ENCODE measurements at places on chromosomes 3 and 15. TPM values are rescaled to one million over a fixed set of nuclear protein-coding genes. Genes with fewer than 3 reads are reported as not detected.

CAPN3 gene
- total RNA-seq, result 28.9 TPM

SV2B gene
- 0.23 TPM for total RNA-seq

DNA sequence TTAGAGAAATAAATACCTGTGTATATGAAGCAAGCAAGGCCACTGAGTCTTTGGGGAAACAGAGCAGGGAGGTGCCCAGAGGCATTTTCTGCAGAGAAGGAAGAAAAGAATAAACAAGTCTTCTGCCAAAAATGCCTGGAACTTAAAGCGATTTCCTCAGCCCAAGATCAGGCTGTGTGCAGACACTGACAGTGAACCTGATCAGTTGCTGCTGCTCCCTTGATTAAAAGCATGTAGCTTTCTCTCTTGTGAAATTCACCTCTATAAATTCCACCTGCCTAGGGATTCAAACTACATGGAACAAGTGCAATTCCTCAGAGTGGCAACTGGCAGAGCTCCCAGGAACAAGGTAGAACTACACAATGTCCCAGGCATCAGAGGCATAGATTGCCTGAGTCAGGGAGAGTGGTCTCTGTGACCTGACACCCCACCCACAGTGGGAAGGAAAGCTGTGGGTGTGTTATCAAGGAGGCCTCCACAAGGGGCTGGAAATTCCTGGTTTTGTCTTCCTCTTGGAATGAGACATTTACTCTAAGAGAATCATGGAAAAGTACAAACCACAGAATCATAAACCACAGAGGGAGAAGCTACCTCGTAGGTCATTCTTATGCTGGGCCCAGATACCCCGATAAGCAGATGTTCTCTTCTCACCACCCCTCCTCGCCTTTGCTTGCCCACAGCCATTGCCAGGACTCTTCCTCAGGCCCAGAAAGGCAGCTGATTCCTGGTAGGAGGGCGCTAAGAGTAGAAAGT is 1.8 kb upstream of the ZBTB38 start:
- no peak for DNase-seq

NR1I2 gene
- not detected for total RNA-seq

DNA sequence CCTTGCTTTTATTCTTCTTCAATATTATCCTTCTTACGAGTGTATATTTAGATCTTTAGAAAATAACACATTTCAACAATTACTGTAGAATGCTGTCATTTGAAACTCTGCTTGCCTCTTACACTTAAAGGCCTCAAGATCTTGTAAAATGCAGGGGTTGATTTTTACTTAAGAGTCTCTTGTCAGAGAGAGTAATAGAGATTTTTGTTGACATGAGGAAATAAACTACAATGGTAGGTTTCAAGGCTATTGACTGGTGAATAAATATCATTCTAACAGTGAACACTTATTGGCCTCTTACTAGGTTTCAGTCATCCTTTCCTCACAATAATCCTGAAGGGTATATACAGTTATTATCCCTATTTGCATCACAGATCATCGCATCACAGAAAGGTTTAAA is 344.6 kb downstream of the GBE1 start:
- no peak for DNase-seq

DNA sequence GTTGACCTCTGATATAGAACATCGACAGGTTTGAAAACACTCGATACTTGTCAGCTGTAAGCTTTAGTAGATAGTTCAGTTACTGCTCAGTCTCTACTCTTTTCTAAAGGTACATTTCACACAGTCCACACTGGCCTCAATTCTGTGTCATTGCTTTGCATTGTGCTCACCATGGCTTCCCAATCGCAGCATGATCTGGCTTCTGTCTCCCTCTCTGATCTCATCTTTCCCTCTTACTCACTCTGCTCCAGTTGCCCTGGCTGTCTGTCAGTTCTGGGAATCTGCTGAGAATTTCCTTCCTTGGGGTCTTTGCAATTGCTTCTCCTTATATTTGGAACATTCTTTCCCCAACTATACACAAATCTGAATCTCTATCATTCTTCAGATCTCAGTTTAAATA is 80.6 kb downstream of the GTF2E1 start:
- no peak for DNase-seq

CNTN6 gene
- not detected for total RNA-seq

- DNase-seq, result no peak
Measured at GRCh38 chr15:78007211-78007931, 70.1 kb downstream of the TBC1D2B start.

LRRIQ4 gene
- total RNA-seq, result not detected

CPNE9 gene
- 3.4 TPM for total RNA-seq

DNA sequence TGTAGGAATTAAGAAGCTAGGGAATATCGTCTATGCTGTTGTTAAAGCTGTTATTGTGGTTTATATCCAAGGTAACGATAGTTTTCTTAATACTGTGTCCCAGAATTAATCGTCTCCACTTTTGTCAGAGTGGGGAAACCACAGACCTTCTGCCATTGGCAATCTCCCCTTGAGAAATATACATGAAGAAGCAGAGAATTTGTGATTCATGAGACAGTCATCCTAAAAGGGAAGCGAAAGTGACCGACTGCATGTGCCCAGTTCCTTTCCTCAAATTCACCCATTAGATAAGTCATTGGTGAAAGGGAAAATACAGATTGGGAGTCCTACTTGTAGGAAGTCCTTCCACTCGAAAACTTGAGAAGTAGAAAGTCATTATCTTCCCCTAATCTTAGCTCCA is 26.6 kb downstream of the DIPK2A start:
- no peak for DNase-seq

PLA2G4F gene
- total RNA-seq, result 272 TPM

FMN1 gene
- total RNA-seq, result 44.2 TPM

DNA sequence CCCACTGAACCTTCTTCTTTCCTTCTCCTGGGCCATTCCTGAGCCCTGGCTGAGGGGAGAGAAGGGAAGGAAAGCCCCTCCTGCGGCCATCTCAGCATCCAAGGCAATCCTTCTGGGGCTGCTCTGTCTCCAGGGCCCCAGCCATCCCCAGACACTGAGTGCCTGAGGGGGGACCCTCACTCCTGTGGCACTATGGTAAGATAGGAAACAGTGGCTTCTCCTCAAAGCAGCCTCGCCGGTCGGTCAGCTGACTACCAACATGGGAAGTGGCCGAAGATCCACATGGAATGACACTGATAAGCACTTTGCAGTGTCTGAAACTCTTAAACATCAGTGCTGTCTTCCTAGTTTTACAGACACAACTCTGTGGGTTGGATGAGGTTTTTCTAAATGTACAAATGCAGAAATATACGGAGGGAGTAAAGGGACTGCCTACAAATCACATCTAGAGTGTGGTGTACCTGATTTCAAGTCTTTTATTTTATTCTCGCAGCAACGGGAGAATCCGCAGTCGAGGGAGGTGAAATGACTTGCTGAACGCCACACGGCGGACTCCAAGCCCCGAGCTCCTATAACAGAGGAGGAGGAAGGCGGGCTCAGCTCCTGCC is 973 bp upstream of the ITPKA start:
- no peak for DNase-seq

GRCh38 chr15:99412082-99412481 is 153.7 kb upstream of the MEF2A start:
- DNase-seq, result no peak

DNA sequence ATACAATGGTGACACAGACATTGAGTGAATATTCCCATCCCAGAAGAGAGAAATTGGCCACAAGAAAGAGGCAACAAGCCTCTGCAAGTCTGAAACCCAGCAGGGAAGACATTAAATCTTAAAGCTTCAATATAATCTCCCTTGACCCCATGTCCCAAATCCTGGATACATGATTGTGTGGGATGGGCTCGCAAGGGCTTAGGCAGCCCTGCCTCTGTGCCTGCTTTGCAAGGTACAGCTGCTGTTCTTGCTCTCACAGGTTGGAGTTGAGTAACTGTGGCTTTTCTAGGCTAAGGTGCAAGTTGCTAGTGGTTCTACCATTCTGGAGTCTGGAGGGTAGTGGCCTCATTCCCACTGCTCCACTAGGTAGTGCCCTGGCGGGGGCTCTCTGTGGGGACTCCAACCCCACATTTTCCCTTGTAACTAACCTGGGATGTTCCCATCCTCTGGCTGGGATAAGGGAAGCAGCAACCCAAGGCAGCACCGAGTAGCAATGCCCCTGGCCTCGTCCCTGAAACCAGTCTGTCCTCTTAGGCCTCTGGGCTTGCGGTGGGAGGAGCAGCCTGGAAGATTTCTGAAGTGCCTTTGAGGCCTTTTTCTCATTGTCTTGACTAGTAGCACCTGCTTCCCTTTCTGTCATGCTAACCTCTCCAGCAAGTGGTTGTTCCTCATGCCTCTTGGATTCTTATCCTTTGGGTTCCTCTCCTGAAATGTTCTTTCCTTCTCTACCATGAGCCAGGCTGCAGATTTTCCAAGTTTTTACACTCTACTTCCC is 90.0 kb downstream of the FAM174B start:
- no peak for DNase-seq

DNA sequence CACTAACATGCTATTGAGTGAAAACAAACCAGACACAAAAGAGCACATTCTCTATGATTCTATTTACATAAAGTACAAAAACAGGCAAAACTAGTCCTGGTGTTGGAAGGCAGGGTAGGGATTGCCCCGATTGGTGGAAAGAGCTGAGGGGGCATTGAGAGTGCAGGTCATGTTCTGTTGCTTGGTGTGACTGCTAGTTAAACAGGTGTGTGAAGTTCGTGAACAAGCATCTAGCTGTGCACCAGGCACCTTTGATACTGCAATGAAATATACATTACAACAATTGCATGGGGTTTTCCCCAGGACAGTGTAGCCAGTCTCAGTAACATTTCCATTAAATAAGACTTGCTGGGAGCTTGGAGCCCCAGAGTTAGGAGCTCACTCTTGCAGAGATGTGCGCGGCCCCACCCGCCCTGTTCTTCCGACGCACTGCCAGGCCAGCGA is 26.3 kb upstream of the THRB start:
- DNase-seq, result no peak

FBXO40 gene
- total RNA-seq, result 0.11 TPM

UROC1 gene
- not detected for total RNA-seq

DNA sequence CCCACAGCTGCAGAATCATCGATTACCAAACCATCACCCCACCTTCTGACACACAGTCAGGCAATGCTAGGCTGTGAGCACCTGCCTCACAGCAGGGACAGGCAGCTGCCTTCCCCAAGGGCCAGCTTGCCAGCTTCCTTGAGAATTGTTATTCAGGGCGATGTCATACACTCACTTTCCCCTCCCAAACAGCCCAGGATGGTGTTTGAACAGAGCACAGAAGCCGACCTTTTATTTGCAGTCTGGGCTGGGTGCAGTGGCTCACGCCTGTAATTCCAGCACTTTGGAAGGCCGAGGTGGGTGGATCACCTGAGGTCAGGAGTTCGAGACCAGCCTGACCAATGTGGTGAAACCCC is 84.5 kb upstream of the HERC1 start:
- DNase-seq, result no peak

- DNase-seq, result no peak
Measured at GRCh38 chr15:40235201-40235885, 3.5 kb upstream of the PAK6 start.

DNA sequence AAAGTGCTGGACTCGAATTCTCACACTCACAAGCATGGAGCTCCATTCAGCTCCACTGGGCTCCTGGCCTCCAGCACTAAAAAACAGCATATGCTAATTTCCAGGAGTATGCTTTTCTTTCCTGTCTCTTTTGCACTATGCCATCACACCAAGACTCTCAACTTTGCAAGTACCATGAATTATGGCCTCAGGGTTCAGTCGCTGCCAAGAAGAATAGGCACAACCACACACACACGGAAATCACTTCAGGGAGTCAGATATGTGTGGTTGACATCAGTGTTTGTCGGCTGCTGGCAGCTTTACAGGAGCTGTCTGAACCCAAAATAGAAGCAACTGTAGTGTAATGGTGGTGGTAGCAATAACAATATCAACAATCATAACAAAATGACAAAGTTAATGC is 305.0 kb upstream of the SLCO3A1 start:
- DNase-seq, result no peak

DNA sequence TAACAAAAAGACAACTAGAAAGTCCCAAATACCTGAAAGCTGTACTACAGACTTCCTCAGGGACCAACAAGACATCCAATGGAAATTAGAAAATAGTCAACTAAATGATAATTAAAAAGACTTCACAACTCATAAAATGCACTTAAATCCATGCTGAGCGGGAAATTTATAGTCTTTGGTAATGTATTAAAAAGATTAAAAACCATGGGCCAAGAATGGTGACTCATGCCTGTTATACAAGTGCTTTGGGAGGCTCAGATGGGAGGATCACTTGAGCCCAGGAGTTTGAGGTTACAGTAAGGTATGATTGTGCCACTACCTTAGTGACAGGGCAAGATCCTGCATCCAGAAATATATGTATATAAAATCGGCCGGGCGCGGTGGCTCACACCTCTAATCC is 45.0 kb downstream of the CPEB1 start:
- DNase-seq, result no peak

- DNase-seq, result no peak
Measured at GRCh38 chr15:33679061-33679460, 289.2 kb upstream of the CHRM5 start.

DNA sequence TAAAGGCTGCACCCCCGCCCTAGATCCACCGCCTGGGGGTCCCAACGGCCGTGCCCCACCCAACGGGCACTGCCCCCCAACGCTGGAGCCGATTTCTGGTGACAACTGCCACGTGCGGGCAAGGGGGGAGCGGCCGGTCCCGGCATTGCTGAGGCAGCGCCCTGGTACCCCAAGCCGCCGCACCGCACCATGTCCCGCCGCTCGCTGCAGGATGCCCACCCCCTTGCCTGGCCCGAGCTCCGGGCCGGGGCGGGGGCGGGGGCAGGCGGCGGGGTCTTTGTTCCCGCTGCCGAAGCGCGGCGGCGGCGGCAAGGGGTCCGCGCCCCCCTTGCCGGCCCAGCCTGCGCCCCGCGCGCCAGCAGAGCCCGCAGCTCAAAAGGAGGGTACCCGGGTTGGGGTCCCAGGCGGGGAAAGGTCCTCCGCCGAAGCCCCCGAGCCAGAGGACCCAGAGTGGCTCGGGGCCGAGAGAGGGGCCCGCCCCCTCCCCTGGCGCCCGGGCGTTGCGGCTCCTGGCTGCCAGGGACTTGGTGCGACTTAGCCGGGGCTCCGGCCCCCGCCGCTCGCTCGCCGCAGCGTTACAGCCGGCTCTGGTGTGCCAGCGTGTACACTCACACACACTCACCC is 678 bp downstream of the SEMA7A start:
- no peak for DNase-seq

POLG gene
- total RNA-seq, result 78.7 TPM
